ENCODE measurements at places on chromosomes 3 and 15. TPM values are rescaled to one million over a fixed set of nuclear protein-coding genes. Genes with fewer than 3 reads are reported as not detected.

RBPMS2 gene
- not detected for total RNA-seq

LRRC2 gene
- 5.2 TPM for total RNA-seq

CNTN4 gene
- 6.9 TPM for total RNA-seq

GOLGA6L9 gene
- total RNA-seq, result 1.3 TPM

KLHL6 gene
- total RNA-seq, result not detected
